ENCODE measurements at places on chromosomes 2 and 18.

DNA sequence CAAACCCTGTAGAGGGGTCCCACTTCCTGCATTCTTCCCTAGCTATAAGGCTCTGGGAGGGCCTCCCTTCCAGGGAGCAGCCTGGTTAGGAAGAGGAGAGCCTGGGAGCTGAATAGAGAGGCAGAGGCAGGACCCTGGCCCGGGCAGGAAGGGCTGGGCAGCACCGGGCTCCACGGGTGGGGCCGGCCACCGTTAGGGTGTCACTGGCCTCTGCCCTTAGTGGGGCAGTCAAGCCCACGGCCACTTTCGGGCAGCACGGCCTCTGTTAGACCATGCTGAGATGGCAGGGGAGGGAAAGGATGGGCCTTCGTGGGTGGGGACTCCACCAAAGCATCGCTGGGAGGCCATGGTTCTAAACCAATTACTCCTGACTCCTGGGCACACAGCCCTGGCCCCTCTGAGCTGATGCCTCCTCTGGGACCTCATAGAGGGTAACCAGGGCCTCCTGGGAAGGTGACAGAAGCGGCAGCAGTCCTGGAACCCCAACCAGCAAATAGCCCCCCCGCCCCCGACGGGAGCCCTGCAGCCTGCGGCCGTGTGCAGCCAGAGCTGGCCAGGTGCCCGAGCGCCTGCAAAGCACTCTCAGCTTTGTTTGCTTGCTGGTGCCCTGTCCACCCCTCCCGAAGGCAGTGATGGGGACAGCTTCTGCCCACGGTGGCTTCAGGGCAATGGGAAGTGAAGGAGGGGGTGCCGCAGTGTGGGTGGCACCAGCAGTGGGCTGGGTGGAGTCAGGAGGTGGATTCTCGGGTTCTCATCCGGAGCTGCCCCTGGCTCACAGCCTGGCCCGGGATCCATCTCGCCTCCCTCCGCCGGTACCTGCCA, 16.3 kb upstream of the HPCAL1 start:
- DNase-seq: no peak

DNA sequence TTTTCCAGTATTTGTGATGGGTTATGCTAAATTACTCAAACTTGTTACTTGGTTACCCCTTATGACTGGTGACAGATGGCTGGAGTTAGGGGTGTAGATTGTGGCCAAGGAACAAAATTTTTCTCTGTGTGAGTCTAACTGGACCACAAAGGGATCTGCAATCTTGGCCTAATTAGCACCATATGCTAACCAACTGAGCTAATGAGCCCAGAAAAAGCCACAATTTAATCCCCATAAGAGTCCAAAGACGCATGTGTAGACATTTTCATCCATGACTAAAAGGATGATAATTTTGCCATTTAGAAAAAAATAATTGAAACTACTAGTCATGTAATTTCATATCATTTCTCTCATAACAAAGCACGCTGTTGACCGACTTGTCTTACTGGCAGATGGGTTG, 151.2 kb downstream of the ABCA12 start:
- DNase-seq: no peak

DNA sequence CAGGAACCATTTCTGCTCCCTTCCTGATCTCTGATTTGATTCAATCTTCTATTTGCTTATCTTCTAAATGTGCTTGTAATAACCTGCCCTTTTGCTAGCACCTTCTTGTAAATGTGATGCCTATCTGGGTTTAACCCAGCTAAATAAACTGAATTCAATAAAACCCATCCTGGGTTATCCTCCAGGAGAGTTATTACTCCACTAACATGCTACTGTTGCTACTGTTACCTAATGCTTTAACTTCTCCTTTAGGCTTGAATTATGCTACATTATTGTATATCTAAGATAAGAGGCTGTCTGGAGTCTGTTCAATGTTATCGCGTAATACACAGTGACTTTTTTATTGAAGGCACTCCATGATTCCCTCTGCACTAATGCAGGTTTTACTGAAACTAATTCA, 206.5 kb upstream of the CTAGE1 start:
- no peak for DNase-seq

GRCh38 chr2:72139471-72139873, 8.2 kb downstream of the CYP26B1 start:
- no peak for DNase-seq

DNA sequence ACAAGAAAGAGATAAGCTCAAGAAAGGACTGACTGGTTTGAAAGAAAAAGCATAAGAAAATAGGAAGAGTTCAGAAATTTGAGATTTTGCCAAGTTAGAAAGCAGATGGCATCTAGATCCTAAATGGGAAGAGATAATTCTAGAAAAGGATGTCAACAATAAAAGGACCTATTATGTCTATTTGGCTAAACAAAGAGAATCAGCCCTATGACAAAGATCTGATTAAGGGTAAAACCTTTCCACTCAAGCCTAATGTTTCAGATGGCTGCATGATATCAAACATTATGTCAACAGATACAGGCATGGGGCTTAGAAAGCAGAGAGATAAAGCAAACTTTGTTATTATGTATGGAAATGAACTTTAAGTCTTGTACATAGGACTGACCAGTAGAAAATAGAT, 465.0 kb upstream of the TRIB2 start:
- DNase-seq: no peak

DNA sequence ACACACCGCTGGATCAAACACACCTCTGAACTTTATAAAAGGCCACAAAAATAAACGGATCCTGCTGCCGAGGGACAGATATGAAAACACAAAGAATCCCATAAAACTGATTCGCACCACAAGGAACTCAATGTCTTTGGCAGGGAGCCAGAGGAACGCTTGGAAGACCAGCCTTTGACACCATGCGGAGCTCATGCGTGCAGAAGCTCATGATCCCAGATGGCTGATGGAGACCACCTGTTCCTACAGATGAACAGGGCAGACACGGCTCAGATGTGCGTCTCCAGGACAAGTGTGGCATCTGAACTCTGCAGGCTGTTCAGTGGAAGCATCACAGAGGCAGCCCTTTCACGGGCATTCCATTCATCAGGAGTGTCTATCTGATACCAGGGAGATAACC, 24.9 kb downstream of the COPS9 start:
- no peak for DNase-seq

DNA sequence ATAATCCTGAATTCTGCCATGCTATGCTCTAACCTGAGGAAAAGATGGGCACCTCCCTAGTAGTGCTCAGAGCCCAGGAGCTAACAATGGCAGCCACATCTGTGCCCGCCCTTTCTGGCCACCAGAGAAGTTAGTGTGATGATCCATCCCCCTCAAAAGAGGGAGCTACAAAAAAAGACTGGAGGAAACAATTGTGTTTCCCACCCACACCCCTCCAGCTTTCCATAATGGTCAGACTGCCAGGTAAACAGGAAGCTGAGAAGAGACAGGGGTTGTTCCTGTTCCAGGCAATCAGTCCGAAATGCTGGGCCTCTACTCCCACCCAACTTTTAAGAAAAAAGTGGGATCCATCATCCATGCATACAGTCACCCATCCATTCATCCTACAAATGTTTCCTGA, 3.2 kb downstream of the TBC1D8 start:
- DNase-seq: no peak

DNA sequence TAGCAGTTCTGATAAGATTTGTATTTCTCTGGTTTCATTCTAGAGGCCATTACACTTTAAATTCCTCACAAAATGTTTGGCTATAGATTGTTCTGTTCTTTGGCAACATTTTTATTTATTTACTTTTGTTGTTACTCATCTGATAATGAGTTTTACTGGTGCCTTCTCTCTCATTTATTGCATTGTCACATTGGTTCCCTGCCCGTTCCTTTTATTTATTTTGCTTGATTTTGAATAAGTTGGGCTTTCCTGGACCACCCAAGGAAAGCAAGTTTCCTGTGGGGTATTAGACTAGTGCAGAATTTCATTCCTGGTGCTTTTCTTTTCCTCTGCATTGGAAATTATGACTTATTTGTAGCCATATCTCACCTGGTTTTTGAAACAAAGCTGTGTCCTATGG, 232.0 kb downstream of the SOCS6 start:
- no peak for DNase-seq

DNA sequence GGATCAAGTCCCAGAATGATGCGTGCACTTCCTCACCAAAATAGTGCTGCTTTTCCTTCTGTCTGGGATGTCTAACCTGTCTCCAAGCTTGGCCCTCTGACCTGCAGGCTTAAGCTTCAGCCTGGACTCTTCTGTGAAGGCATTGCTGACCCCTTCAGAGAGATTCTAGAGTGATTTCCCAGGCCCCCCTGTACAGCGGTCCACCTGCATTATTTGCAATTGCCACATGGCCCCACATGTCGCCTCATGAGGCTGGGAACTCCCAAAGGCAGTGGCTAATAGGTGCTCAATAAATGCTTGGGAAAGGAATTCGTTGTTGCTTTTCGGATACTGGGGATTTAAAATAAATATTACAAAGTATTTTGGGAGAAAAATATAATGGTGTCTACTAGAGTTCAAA, 32.3 kb upstream of the MEP1B start:
- DNase-seq: no peak
